ENCODE measurements at places on chromosomes 16 and 17.

- no peak for DNase-seq
Measured at GRCh38 chr16:87697792-87698191, 68.0 kb downstream of the KLHDC4 start.

DNA sequence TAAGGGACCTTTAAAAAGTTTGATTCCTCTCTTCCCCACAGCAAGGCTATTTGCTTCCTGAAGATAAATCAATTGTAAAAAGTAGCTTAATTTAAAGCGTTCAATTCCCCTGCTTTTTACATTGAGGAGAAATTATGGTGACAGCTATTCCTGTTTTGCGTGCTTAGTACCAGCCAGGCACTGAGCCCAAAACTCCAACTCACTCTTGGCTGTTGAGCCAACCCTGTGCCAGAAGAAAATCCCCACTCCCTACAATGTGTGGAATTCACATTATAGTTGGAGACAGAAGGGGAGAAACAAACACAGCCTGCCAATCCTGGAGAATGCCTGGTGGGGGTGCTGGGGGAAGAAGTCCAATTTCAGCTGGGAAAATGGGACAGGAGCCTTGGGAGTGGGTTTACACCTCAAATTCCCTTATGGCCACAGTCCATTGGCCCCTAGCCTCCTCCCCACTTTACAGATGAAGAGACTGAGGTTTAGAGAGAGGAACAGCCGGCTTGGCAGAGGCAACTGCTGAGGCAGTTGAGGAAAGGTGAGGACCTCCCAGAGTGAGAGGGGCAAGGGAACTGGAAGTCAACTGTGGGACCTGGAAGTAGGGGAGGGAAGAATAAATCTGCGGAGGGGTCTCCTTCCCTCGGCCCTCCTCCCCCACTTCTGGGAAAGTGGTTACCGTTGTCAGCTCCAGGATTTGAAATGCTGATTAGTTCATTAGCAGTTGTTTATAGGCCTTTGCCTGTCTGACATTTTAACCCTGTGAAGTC is 26.1 kb downstream of the CDH1 start:
- no peak for DNase-seq

DNA sequence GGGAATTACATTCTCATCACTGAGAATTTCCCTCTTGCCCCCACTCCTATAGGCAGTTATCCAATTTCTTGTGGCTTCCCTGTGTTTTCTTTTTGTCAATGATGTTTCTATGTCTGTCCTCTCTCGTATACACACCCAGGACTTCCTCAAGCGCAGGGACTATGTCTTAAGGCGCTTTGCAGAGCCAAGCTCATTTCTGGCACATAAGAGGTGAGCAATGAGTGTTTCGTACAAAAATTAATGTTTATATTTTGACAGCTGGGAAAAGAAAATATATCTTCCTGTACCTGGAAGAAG is 947 bp downstream of the DDX42 start:
- no peak for DNase-seq

- peak; percentile 26 for DNase-seq
Measured at GRCh38 chr17:19000531-19001325, 3.8 kb downstream of the FAM83G start.

DNA sequence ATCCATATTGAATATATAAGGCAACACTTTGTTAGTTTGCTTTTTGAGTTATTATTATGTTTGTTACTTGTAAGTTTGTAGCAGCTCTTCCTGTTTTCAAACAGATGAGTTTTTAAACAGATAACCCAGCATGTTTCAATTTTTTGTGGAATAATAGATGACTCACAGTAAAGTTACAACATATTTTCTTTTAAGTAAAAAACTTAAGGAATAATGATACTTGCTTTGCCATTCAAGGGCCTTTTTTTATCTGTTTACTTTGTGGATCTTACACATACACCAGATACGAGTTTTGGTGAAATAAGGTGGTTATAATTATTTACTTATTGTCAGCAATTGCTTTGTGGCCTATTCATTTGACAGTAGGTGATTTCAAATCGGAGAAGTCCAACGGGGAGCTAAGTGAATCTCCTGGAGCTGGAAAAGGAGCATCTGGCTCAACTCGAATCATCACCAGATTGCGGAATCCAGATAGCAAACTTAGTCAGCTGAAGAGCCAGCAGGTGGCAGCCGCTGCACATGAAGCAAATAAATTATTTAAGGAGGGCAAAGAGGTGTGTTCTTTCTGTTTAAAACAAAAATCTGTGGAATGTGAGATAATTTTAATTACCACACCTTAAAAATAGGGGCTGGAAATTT is 66.3 kb downstream of the BPTF start:
- DNase-seq: peak; percentile 47

DNA sequence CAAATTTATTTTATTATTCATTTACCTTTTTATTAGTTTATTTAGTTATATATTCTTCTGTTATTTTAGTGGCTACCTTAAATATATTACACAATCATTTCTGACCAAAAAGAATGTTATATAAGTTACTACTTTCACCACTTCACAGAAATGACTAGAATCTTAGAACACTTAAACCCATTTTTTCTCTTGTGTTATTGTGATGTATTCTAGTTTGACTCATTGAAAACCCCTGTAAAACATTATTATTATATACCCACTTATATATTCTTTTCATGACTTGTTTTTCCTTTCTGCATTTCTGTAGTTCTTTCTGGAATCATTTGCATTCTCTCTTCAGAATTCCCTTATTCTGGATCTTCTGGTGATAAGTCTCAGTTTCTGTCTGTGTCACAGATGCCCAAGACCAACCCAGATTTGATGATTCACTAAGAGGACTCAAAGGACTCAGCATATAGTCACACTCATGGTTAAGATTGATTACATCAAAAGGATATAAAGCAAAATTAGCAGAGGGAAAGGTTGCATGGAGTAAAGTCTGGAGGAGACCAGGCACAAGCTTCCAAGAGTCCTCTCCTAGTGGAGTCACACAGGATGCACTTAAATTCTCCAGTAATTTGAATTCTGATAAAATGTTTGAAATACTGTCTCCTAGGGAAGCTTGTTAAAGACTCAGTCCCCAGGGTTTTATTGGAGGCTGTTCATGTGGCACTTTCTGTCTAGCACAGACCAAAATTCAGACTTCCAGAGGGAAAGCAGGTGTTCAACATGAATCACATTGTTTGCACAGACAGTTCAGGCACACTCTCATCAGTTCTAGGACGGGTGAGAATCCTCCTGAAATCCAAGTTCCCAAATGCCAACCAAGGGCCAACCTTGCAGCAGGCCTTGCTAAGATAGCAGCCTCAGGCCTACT is 7.7 kb downstream of the GINS3 start:
- DNase-seq: no peak

- DNase-seq: no peak
Measured at GRCh38 chr16:85291302-85292148, 179.3 kb upstream of the CIBAR2 start.

GRCh38 chr16:86891121-86891520 is 312.8 kb downstream of the FOXL1 start:
- DNase-seq: no peak

GRCh38 chr17:7440113-7440833 is 961 bp downstream of the FGF11 start:
- DNase-seq: peak; percentile 37

DNA sequence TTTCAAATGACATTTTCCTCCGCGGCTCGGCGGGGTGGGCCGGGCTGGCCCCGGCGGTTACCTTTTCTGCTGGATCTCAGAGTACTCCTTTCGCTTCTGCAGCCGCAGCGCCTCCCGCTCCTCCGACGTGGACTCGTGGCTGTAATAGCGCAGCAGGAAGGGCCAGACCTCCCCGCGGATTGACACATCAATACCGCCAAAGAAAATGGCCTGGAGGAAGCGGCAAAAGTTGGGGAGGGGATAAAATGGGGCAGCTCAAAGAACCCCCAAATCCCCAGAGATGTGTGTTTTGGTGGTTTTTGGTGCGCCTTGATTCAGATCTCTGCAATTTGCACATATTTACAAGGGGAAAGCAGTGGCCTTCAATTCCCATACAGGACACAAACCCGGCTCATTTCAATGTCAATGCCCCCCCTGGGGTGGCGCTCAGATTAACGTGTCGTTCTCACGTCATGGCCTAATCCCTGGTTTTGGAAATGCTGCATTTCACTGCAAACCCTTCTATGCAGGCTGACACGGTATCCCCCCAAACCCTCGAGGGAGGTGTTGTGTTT is 85.9 kb downstream of the TBC1D16 start:
- no peak for DNase-seq

All from NCI-H524 (cell line).